Activated gamma-delta T cell treated with Interleukin-2 at 50 U/mL for 16 hours (primary cell): ENCODE measurements at places on chromosomes 1 and 21.

DNA sequence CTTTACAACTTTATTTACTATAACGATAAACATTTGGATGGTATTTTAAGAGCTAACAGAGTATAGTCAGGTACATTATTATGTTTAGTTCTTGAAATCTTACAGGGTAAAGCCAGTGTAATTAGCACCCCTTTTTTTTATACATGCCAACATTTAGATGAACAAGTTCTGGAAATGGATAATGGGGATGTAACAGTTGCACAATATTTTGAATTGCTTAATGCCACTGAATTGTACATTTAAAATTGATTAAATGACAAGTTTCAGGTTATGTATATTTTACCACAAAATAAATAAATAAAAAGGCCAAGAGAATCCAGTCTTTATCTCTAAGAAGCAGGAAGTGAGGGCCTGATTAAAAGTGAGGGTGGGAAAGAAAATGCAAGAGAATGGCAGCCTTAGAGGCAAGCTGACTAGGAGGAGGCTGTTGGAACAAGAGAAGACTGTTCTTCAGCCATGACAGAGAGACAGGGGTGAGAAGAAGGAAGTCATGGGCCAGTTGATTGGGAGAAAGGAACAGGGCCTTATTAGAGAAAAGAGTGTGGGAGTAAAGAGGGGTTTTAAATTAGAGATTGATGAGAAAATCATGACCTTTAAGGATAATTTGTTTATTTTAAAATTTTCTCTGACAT is 49.9 kb upstream of the TNFSF18 start:
- no peak for DNase-seq

DNA sequence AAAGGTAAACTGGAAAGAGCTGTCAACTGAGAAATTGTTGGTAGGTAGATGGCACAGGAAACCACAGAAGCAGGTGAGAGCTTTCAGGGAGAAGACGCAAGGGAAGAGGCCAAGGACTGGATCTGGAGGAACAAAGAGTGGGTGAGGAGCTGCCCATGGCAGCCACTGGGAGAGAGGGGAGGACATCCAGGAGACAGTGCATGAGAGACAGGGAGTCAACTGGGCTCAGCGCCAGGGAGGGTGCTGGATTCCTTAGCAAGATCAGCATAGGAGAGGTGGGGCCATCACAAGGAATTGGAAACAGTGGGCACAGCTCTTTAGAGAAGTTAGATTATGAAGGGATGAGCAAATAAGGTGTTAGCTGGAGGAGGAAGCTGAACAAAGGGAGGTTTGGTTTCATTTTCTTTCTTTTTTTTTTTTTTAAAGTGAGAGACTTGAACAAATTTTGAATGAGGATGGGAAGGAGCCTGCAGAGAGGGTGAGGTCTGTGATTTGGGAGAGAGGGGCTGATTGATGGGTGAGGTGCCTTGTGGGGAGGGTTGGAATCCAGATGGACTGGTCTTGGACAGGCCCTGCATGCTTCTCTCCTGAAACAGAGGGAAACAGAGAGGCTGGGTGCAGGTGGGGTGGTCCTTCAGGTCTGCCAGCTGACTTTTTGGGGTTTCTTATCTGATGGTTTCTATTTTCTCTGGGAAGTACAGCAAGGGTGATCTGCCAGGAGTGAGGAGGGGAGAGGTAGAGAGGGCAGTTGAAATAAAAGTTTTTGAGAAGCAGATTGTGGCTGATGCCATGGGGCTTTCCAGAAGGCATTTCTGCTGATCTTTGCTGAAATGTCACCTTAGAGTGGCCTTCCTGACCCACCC is 5.4 kb downstream of the CYP4B1 start:
- no peak for DNase-seq

DNA sequence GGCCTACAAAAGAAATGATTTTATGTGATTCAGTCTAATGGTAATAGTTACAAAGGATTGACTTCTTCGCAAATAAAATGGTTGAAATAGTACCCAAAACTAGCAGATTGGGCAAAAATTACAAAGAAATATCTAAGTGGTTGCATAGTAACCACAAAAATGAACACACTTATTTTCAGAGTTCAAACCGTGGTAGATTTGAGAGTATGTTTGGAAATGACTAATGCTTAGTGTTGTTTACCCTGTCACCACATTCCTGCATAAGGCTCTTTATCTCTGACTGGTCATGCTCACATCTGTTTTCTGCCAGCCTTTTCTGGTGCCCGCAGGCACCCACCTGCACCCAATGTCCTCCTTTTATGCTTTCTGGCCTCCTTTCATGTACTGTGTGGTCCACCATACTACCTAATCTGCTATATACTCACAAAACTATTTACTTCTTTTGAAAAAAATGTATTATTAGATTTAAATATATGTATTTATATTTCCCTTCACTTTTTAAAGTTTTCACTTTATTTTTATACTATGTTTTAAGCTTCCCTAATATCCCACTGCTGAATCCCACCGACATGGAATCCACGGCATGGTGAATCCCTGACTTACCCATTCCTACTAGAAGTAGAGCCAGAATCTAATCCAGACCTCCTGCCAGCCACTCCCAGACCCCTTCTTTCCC is 30.3 kb downstream of the PTPRC start:
- DNase-seq, result peak; percentile 41

GRCh38 chr1:178536844-178537371 is 24.0 kb downstream of the TEX35 start:
- DNase-seq, result no peak

- DNase-seq, result no peak
Measured at GRCh38 chr1:64526312-64526711, 56.4 kb downstream of the CACHD1 start.

DNA sequence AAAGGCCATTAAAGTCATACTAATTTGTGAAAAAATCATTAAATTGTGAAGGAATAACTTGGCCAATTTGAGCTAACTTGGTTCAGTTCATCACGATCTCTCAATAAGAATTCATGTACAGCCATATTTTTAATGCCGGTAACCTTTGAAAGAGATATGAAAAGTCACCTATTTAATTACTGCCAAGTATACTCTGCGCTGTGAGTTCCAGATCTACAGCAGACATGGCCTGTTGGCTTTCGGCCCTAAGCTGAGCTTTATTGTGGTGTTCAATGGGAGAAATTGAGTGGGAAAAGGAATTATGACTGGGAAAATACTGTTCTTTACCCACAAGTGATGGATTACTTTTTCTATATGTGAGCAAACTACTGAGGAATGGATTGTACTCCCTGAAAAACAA is 159.9 kb upstream of the L1TD1 start:
- DNase-seq, result no peak

- no peak for DNase-seq
Measured at GRCh38 chr1:29325675-29326074, 89.4 kb downstream of the PTPRU start.

DNA sequence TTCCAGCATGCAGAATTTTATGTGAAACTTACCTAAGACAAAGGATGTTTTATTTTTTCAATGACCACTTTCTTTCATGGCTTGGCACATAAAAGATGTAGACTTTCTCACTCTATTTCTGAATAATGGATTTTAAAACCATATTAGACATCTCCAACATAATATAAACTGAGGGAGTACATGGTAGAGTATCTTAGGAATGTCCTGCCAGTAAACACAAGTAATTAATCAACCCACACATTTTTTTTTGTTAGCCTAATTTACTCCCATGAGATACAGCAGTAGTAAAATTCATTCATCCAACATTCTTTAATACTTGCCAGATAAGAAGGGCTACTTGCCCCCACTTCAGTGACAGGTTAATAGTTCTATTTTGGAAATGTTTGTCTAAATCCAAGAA is 235.4 kb upstream of the ADAMTS5 start:
- DNase-seq, result no peak

GRCh38 chr1:17765444-17766411 is 10.6 kb downstream of the ACTL8 start:
- DNase-seq, result no peak

DNA sequence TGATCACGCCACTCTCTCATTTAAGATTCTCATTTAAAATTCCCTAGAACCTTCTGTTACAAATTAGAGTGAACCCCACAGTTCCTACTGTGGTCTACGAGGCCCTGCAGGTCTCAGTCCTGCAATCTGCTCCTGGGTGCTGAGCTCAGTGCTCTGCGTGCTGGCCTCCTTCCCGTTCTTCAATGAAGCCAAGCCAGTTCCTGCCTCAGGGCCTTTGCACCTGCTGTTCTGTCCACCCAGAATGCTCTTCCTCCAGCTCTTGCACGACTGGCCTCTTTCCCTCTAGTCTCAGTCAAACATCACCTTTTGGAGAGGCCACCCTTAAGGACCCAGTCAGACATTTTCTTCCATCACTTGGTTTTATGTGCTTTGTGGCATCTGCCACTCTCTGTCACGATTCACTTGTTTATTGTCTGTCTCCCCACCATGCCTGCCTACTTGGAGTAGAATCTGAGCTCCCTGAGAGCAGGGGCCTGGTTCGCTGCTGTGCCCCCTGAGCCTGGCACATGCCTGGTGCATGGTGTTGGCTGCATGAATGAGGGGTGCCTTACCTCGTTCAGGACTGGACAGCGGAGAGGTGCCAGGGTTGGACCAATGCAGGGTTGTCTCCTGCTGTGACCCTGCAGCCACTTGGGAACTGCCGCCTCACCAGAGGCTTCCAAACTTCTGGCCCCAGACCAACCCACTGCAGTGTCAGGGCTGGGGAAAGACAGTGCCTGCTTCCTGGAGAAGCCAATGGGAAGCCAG is 9.7 kb upstream of the H6PD start:
- no peak for DNase-seq

- DNase-seq, result no peak
Measured at GRCh38 chr1:36014722-36015220, 69.1 kb upstream of the TEKT2 start.
